ENCODE measurements at places on chromosomes 1 and 21.

GRCh38 chr1:33661811-33662454 lies 189.5 kb downstream of the ZSCAN20 start:
- DNase-seq, result no peak

- DNase-seq, result no peak
Observed at GRCh38 chr1:94801919-94802546, 18.1 kb upstream of the SLC44A3 start.

- DNase-seq, result no peak
Observed at GRCh38 chr1:41704196-41704595, 214.5 kb downstream of the HIVEP3 start.

DNA sequence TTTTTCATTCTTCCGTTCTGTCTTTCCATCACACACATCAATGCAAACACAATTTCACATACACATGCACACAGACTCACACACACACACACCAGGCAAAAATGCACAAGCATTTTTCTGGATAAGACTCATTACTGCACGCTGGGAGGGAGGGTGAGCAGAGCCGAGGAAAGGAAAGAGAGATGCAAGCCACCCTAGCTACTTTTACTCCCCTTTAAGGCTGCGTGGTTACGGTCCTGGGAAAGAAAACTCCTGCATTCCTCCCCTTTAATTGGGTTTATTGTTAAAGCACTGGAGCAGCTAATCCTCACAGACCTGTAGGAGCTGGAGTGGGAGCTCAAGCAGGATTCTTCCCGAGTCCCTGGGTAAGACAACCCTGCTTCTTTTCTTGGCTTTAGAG lies at the start of gene CAMK1G:
Gene CAMK1G (plus strand): TSS at position 307 of the 400 bp plus-strand sequence. CDS start 11,270 bp downstream, outside the sequence.
- no peak for DNase-seq

GRCh38 chr1:236639686-236640085 lies 35.4 kb upstream of the HEATR1 start:
- DNase-seq, result no peak

GRCh38 chr21:43820466-43820865 lies 31.1 kb downstream of the RRP1 start:
- DNase-seq, result no peak

Data from stimulated activated CD8-positive, alpha-beta memory T cell treated with anti-CD3 and anti-CD28 coated beads, Interleukin-4, amount 100 ng/mL, for 4 hours (primary cell).